ENCODE measurements at places on chromosomes 1 and 21.

GRCh38 chr1:62689524-62689923, 1.3 kb upstream of the DOCK7 start:
- peak; percentile 91 for DNase-seq

GRCh38 chr1:35279555-35279904, 11.0 kb downstream of the ZMYM4 start:
- no peak for DNase-seq

- DNase-seq = peak; percentile 79
These were observed 97.4 kb upstream of the ADGRL2 start for GRCh38 chr1:81703391-81703755.

DNA sequence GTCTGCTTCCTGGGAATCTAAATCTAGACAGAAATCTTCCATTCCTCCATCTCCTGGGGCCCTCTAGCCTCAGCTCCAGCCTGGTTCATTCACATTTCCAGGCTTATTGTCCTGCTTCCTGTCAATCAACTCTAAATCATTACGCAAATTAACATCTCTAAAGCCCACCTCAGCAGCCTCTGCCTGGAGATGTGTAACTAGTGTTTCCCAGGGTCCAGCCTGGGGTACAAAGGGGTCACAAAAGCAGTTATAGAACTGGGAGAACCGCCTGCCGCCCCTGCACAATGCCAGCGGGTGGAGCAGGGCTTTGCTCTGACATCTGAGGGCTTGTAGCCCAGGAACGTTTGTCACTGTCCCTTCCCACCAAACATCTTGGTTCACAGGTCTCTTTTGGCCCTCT, 373.5 kb downstream of the RRAGC start:
- no peak for DNase-seq

- no peak for DNase-seq
These were observed 83.8 kb downstream of the RHOU start for GRCh38 chr1:228818928-228819630.

- DNase-seq = no peak
These were observed 3.5 kb downstream of the PIK3CD start for GRCh38 chr1:9654834-9655723.

- DNase-seq = no peak
These were observed 749 bp downstream of the EXOSC10 start for GRCh38 chr1:11098931-11099309.

- no peak for DNase-seq
These were observed 2.5 kb upstream of the ERO1B start for GRCh38 chr1:236284291-236284721.

- no peak for DNase-seq
These were observed 170.4 kb downstream of the CLIC6 start for GRCh38 chr21:34838956-34839820.

- DNase-seq = no peak
These were observed 212.5 kb downstream of the TOMM20 start for GRCh38 chr1:234915924-234916675.

DNA sequence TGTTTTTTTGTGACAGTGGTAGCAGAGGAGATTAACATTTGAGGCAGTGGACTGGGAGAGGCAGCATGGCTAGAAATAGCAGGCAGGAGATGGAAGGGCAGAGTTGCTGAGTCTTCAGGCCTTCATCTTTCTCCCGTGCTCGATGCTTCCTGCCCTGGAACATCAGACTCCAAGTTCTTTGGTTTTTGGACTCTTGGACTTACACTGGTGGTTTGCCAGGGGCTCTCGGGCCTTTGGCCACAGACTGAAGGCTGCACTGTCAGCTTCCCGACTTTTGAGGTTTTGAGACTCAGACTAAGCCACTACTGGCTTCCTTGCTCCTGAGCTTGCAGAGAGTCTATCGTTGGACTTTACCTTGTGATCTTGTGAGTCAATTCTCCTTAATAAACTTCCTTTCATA, 24.2 kb upstream of the LEFTY2 start:
- DNase-seq = no peak

GRCh38 chr1:4495809-4496208, 158.6 kb upstream of the AJAP1 start:
- no peak for DNase-seq

- no peak for DNase-seq
These were observed 108.5 kb upstream of the GADD45A start for GRCh38 chr1:67576474-67576873.

GRCh38 chr1:240093120-240093961, 1.7 kb downstream of the FMN2 start:
- no peak for DNase-seq
